Skin of body (tissue), 3 donors: ENCODE measurements at places on chromosomes 2 and 18. TPM values are rescaled to one million over a fixed set of nuclear protein-coding genes. Genes with fewer than 3 reads are reported as not detected.

SERPINB4 gene
- total RNA-seq: 29.1 TPM

BMP10 gene
- not detected for total RNA-seq

CPO gene
- total RNA-seq: 0.89 TPM

G6PC2 gene
- not detected for total RNA-seq

GAREM2 gene
- total RNA-seq: 2.5 TPM

ATP8B1 gene
- 23.0 TPM for total RNA-seq

FBXO41 gene
- total RNA-seq: 0.79 TPM

STK11IP gene
- total RNA-seq: 22.8 TPM

OXER1 gene
- 1.1 TPM for total RNA-seq

LRRTM4 gene
- total RNA-seq: 0.89 TPM

POLE4 gene
- total RNA-seq: 14.1 TPM

C2orf15 gene
- total RNA-seq: 1.4 TPM

CNRIP1 gene
- total RNA-seq: 15.3 TPM

CROCC2 gene
- 0.30 TPM for total RNA-seq

CENPA gene
- 4.1 TPM for total RNA-seq

PARD6G gene
- total RNA-seq: 12.5 TPM

MYOM1 gene
- total RNA-seq: 70.2 TPM

TMEM247 gene
- total RNA-seq: not detected

UPP2 gene
- not detected for total RNA-seq

DES gene
- total RNA-seq: 318 TPM

ICOS gene
- 0.49 TPM for total RNA-seq

PIEZO2 gene
- total RNA-seq: 51.0 TPM

PPP1CB gene
- total RNA-seq: 241 TPM

HOXD13 gene
- total RNA-seq: not detected

FASTKD2 gene
- total RNA-seq: 38.1 TPM

SPC25 gene
- total RNA-seq: 8.2 TPM

NXPH2 gene
- 1.9 TPM for total RNA-seq

PDCD1 gene
- total RNA-seq: 0.10 TPM

MFSD2B gene
- 1.7 TPM for total RNA-seq

RDH14 gene
- 26.5 TPM for total RNA-seq

PTH2R gene
- total RNA-seq: 0.10 TPM

FBXO15 gene
- 1.5 TPM for total RNA-seq

ERFE gene
- total RNA-seq: 0.30 TPM

SOWAHC gene
- 20.8 TPM for total RNA-seq

RGPD3 gene
- total RNA-seq: 0.30 TPM

COL6A3 gene
- 637 TPM for total RNA-seq

ARHGAP28 gene
- 42.6 TPM for total RNA-seq

HMSD gene
- 0.20 TPM for total RNA-seq

TEKT4 gene
- not detected for total RNA-seq

ABCG5 gene
- total RNA-seq: not detected

DCC gene
- 2.0 TPM for total RNA-seq

HJURP gene
- 6.6 TPM for total RNA-seq
